ENCODE measurements at places on chromosomes 2 and 18.
A peak's percentile ranks its signal among the peaks of the same experiment; 100 is the strongest.

GRCh38 chr18:424071-424661 lies 76.3 kb downstream of the COLEC12 start:
- DNase-seq = no peak

DNA sequence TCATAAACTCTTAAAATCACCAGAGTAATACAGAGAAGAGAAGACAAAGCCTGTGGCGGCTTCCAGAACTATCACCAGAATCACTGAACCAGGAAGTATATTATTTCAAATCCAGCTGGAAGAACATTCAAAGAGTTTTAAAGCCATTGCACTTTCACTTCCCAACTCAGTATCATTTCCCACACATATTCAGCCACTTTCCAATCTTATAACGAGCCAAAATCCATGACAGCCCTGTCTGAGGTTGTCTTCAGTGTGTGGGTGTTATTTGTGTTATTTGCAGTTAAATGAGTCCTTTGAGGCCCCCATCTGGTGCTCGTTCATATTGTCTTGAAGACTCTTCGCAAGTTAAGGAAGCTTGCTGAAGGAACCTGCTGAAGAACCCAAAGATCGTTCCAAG lies 559.9 kb downstream of the TSN start:
- DNase-seq = no peak

- no peak for DNase-seq
Observed at GRCh38 chr2:41000906-41001305, 549.0 kb upstream of the SLC8A1 start.

- no peak for DNase-seq
Observed at GRCh38 chr2:50084086-50084843, 930.0 kb upstream of the FSHR start.

GRCh38 chr2:86045541-86045940 lies 60.1 kb downstream of the POLR1A start:
- DNase-seq = no peak

GRCh38 chr2:1607971-1608688 lies 136.2 kb downstream of the PXDN start:
- no peak for DNase-seq

DNA sequence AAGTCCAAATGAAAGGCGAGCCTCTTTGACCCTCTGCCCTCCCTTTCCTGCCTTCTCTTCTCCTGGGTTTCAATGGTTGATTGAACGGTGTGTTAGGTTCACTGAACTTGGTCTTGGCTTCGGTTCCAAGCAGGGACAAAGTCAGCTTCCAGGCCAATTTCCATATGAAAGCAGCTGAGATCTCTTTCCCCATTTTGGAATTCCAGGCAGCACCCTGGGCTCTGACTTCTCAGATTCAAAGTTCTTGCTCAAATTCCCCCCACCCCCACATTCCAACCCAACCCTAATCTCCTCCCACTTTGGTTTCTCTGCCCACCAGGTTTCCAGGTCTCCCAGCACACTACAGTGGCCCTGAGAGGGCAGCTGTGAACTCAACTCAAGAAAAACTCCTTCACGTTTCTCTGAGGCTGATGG lies 231.0 kb downstream of the INSIG2 start:
- no peak for DNase-seq

DNA sequence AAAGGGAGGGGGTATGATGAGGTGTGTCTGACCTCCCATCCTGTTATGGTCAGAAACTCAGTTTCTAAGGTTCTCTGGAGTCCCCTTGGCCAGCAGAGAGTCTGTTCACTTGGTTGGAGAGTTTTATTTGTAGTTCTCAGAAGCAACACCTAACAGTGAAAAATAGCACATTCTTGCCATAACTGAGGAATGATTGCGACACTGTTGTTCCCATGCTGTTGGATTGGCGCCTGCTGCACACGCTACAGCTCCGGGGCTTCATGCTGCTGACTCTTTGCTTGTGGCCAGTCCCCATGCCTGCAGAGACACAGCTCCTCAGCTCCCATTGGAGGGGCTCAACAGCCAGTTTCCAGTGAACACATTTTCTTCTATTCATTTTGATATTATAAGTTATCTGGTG lies 42.1 kb downstream of the TPGS2 start:
- no peak for DNase-seq

DNA sequence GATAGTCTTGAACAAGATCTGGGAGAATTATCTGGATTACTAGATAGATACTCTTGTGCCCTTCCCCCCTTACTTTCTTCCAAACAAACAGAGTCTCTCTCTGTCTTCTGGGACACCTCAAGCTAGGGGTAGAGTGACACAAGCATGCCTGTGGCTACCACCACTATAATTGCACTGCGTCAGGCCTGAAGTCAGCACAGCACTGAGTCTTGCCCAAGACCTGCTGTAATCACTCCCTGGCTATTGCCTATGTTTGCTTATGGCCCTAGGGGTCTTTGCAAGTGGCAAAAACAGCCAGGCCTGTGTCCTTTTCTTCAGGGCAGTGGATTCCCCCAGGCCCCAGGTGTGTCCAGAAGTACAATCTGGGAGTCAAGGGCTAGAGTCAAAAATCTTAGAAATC lies 106.6 kb downstream of the SLC5A7 start:
- DNase-seq = no peak

DNA sequence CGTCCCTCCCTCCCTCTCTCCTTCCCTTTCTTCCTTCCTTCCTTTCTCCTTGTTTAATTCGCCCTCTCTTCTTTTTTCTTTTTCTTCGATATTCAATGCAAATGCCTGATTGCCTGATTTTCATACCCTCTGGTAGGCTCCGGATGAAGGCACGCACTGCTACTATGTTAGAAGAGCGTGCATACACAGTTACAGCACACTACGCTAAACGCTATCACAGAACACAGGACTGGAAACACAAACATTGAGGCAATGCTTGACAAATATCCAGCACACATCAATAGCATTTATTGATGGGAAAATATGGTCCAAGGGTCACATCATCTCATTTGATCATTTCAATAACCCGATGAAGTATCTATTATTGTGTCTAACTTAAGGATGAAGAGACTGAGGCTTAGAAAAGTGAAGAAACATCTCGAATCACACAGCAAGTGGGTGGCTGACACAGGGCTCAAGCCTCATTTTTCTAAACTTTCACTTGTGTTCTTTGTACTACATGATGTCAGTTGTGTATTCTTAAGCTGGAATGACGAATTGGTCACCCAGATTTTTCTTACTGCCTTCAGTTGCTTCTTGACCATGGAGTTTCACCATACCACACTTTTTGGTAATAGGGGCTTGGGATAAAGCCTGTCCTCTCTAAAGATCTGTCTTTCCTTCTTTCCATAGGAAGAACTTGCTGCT lies 101.8 kb downstream of the TRIB2 start:
- DNase-seq = no peak

DNA sequence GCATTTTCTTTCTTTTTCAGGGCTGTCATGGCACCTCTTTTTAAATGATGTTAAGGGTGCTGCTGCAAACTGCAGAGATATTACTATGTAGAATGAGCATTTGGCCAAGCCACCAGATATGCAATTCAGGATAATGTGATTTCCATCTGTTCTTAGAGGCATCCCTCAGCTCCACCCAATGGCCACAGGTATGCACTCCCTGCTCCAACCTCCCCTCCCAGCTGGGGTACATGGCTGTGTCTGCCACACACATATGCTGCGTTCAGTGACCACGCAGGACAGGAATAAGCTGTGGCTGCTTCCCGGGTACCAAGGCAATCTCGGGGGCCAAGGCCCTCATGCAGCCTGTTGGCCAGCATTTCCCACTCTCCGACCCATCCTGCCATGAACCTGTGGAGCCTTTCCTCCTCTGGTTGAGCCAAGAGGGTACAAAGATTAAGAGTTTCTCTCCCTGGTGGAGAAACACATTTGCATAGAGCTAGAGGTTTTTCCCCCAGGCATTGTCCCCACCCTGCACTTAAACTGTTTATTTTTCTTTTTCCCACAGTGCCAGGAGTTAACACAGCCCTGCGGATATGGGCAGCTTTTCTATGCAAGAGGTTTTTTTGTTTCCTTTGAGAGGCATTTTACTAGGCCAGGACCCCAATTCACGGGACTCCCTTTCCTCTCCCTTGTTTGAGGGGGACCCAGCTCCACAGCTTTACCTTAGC lies 147.0 kb downstream of the GCA start:
- DNase-seq = peak; percentile 71

- no peak for DNase-seq
Observed at GRCh38 chr2:9110893-9111569, 95.6 kb upstream of the ASAP2 start.

GRCh38 chr18:13625355-13625754 lies 101.0 kb downstream of the FAM210A start:
- no peak for DNase-seq

DNA sequence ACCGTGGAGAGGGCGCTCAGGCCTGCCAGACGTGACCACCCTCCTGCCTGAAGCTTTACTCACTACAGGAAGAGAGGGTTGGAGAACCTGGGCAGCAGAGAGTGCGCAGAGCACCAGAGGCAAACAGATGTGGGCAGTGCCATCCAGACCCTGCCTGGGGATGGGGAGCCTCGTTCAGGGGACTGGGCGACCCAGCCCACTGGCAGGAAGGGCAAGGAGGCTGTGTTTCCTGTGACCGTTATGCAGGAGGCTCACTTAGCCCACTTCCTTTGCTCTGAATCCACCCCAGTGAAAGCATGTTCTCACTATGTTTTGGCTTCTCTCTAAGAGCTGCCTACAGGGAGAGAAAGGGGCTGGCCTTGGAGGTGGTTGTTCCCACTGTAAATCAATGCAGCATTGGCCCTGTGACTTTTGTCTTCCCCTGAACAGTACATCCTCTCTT lies 23.0 kb upstream of the ACKR3 start:
- no peak for DNase-seq

GRCh38 chr2:160492401-160493226 lies 993 bp downstream of the RBMS1 start:
- peak; percentile 16 for DNase-seq

DNA sequence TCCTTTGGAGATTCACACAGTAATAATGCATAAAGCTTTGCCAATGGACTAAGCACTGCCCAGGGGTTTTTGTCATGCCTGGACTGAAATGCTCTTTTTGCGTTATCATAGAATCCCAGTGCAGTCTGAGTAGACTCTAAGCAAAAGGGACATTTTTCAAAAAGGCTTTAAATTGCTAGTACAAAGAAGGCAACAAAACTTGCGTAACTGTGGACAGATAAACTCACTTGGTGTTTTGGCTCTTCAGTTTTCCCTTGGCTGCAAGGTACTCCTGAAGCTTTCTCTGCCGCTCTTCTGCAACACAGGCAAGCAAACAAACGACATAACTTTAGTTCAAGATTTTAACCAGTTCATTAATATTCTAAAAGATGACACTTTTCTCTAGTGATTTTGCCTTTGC lies 2.1 kb downstream of the CKAP2L start:
- no peak for DNase-seq

DNA sequence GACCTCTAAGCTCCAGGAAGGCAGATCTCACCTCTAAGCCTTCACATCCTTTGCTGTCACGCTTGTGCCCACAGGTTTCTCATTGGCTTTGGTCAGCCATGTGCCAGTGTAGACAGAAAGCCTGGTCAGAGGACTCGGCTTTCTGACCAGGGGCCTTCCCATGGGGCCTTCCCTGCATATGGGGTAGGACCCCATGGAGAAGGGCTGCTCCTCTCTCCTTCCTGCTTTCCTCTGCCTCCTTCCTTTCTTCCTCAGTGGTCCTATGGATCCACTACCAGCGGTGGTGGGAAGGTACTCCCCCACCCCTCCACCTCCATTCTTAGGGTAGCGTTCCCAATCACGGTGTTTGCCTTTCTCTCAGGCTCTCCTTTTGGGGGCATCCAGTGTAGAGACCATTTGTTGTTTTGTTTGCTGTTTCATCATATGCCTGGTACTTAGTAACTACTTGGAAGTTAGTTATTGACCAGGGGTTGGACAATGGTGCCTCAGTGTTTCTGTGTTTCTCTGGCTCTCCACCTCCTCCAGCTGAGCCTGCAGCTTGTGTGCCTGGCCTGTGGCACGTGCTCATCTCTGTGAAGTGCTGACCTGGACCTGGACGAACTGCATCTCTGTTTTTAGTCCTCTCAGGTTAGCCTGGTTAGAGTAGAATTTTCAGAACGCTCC lies 71.6 kb downstream of the ZNF407 start:
- DNase-seq = no peak

DNA sequence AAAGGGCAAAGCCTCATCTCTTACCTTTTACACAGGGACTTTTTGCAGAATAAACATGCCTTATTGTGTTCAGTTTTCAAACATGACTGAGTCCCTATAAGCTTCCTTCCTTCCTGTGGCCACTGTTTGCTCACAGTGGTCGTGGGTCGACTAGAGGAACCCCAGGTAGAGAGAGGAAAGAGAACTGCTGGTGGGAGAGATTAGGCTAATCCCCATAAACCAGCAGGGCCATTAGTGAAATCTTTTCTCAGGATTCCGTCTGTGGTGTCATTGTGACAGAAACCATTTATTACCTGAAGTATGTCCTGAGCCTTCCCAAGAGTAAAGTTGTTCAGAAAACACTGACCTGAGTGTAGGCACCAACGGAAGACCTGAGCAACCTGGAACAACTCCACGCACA lies 21.3 kb upstream of the BOD1L2 start:
- DNase-seq = no peak

DNA sequence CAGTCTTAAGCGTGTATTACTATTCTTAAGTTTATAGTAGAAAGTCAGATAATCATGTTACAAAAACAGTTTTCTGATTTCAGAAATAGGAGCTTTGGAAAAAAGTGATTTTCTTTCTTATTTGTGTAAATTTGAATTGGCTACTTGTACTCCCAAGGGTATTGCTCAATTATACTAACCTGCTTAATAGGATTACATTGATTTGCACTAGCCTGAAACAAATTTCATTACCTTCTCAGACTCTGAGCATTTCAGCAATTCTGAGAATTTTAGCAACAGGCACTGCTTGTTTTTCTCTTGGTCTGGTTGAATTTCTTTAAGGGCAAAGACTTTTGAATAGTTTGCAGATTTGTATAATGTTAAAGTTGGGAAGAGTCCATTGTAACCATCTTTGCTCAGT lies 87.2 kb upstream of the NXPH2 start:
- no peak for DNase-seq

DNA sequence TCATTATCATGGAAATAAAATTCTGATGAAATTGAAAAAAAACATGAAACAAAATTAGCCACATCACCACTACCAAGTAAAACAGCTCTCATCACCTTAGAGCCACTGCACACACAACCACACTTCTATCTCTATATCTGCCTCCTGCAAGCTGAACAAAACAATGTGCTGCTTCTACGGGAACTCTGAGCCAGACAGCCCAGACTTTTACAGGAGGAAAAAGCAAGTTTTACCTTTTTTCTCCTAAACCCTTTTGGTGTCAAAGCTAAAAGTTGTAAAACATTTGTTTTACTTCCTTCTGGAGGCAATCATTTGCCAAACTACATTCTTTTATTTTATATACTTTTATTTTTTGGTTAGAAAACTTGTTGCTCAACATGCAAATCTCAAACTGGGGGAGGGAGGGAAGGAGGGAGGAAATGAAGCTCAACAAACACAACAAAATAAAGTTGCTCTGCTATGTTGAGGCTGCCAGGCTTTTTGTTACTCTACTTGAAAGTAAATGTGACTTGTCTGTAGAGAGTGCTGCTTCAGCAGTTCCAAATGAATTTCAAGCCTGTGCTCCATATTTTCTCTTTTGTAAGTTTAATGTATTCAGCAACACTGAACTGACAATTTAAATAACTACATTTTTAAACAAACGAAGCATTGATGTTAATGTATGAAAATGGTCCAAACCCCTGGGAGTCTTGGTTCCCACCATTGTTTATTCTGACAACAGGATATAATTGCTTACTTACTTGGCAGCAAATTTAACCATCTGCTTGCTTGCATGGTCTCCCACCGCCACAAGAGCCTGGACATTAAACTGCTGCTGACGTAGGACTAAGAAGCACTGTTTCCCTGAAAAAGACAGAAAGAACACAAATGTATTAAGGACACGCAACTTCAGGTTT lies 24.5 kb downstream of the DARS1 start:
- DNase-seq = peak; percentile 64
